ENCODE measurements at places on chromosomes 7 and 10.

GRCh38 chr10:1158066-1158465, 101.9 kb downstream of the WDR37 start:
- DNase-seq, result no peak

DNA sequence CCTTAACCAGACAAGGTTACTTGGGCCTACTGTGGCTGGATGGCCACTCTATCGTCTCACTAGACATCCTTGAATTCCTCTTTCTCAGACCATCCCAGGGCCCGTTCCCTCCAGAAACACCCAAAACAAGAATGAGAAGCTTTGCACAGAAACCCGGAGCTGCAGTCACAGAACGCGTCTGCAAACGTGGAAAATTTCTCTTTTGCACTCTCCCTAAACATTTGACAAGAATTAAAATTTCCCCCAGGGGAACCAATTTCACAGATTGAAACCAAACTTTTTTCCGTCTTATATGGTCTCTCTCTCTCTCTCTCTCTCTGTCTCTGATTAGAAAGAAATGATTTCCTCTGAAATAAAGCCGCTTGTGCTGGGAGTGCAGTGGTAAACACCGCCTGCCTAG, 120.7 kb downstream of the MKX start:
- DNase-seq, result no peak

DNA sequence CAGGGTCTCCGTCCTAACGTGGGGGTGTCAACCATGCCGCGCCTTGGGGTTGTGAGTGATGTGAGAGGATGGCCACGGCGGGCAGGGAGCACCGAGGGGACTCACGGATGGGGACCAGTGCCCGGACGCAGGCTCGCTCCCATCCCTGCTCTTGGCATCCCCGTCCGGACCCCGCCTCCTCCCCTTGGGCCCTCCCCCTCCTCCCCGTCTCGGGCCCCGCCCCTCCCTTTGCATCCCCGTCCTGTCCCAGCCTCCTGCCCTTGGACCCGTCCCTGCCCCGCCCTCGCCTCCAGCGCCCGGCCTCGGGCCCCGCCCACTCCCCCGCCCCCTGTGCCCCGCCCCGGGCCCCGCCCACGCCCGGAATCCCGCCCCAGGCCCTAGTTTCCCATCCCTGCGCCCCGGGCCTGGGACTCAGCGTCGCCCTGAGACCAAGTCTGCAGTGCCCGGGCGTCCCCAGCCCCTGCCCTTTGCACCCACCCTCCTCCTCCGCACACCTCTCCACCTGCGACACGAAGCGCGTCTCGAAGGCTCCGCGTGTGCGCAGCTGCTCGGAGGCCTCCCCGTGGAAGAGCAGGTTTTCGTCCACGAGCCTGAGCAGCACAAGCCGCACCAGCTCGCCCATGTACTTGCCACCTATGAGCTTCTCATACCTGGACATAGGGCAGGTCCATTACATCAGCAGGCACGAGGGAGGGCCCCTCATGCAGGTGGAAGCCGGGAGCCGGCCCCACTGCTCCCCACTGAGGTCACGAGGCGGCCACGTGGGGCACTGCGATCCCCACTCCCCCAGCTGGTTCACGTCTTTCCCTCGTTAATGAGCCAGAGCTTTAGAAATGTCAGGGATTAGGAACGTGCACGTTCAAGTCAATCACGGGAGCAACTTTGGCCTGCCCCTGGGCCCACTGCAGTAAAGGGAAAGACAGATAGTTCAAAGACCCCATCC, 5.1 kb upstream of the MYL7 start:
- peak; percentile 22 for DNase-seq

DNA sequence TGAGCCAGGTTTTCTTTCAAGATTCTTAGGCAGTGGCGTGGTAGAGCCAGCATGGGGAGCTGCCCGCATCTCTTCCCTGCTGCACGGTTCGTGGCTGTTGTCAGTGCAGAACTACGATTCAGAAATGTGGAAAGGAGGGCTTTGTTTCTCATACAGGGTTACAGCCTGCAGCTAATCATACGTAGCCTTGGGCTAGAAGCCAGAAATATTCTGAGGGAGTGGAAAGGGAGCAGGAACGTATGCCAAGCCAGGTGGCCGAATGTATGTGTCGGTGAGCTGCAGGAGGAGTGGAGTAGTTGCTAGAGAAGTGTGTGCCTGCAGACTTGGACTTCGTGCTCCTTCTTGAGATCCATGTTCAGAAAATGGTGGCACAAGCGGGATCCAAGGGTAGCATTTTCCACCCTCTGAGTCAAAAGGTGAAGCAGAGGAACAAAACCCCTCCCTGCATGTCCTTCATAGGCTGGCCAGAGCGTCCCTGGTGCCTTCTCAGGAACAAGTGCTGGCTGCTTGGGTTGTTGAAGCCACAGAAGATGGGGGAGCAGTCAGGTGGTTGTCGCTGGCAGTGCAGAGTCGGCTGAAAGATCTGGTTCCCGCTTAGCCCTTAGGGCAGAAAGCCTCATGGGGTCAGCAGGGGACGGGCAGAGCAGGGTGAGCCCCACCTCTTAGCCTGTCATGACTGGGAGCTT, 40.9 kb downstream of the LANCL2 start:
- DNase-seq, result no peak

DNA sequence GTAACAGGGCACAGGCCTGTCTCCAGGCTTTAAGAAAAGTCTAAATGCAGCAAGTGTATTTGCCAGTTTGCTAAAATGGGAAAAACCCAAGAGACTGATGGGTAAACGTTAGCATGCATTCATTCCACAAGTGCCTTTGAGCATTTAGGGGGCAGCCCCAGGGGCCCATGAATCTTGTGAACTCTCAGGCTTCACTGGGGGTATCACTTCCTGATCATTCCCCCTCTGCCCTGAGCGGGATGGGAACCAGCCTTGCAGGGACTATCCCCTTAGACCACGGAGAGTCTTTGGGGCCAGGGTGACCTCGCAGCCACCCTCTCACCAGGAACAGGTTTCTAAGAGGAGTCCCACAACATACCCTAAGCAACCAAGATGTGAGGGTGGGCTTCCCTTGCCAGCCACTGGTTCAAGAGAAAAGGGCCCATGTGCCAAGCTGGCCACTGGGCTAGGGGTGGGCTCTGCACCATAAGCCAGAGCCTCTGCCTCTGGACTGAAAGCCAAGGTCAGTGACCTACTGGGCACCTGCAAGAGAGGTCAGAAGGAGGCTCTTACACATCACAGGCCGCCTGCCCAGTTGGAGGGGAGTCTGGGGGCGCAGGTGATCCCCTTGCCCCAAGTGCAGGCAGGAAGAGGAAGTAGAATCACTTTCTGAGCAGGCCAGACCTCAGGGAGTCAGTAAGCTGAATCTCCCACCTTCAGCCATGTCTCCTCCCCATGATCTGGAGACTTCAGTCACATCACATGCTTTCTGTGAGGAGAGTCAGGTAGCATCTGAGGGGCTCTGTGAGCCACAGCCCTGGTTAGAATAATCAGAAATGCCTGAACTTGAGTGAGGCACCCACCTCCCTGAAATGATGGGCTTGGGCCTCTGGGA, 75.0 kb downstream of the C10orf105 start:
- DNase-seq, result no peak

Measured in activated CD8-positive, alpha-beta memory T cell treated with anti-CD3 and anti-CD28 coated beads for 1 hour (primary cell).